AG20443 (cell line): ENCODE measurements at places on chromosomes 6 and 20.

GRCh38 chr6:16058929-16059345 lies 69.9 kb upstream of the MYLIP start:
- no peak for DNase-seq

DNA sequence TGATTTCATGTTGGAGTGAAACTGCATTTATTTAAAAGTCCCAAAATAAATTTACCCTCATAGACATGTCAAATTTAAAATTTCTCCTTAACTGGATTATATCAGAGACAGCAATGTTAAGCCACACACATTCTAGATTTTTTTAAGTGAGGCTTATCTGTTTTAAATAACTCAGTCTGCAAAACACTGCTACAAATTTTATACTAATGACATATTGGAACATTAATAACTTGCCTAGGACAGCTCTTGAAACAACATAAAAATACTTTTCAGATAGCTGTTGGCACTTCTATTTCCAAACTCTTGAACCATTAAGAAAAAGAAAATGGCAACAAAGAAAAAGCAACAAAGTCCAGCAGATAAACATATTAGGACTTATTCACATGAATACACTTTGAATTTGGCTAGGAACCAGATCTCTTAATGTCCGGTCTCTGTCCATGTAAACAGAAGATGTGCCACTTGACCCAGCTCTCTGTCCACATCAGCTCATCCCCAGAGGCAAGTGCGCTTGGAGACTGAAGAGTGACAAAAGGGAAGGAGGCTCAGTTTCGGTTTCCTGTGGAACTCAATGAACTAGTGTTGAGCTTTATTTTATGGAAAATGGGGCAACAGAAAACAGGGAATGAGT lies 219.3 kb upstream of the THBS2 start:
- no peak for DNase-seq

DNA sequence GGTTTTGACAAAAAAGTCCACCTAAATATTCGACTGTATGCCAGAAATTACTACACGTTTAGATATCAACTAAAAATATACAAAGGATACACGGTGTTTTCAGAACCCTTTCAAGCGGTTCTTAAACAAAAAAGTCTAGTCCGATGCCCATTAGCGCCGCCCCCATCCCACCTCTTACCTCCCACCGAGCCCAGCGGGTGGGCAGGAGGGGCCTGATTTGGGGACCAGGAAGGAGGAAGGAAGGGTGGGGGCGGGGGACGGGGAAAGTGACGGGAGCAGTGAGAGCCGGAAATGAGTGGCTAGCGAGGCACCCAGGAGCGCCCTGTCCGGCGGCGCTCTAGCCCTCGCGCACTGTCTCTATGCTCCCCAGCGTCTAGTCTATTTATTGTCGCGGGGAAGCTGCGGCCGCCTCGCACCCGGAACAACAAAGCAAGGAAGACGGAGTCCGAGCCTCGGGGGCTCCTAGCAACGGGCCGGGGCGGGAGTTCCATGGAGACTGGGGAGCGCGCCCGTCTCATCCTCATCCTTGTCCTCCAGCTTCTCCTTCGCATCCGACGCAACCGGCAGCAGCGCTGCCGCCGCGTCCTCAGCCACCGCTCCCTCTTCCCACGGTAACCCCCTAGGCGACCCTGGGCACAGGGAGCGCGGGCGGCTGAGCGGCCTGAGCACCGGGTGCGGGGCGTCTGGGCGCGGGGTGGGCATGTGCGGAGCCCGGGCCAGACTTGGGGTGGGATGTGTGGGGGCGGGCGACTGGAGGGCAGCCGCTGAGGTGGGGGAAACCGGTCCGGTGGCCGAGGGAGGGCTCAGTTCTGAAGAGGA lies at the start of gene TBPL1:
Gene TBPL1, plus strand, starts transcription at position 410 of the 819 bp plus-strand sequence. CDS start 26,902 bp downstream, outside the sequence.
- peak; percentile 95 for DNase-seq

DNA sequence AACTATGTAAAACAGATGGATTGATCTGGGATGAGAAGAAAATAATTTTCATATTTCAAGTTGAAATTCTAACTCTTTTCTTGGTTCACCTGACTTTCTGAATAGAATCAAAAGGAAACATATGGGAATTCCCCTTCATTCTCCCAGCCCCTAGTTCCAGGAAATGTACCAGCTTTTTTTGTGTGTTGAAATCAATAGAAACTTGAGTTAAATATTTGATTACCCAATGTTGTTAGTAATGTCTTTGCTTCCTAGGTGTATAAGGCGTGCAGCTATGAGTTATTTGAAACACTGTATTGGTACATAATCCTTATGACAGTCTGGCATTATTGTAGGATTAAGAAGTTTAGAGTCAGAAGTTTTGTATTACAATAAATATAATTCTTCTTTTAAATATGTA lies 21.5 kb downstream of the VNN2 start:
- DNase-seq, result no peak

- no peak for DNase-seq
These were observed 73.9 kb upstream of the SOX4 start for GRCh38 chr6:21519642-21520041.
